Astrocyte of the hippocampus (primary cell): ENCODE measurements at places on chromosomes 11 and 22.
A peak's percentile ranks its signal among the peaks of the same experiment; 100 is the strongest.

DNA sequence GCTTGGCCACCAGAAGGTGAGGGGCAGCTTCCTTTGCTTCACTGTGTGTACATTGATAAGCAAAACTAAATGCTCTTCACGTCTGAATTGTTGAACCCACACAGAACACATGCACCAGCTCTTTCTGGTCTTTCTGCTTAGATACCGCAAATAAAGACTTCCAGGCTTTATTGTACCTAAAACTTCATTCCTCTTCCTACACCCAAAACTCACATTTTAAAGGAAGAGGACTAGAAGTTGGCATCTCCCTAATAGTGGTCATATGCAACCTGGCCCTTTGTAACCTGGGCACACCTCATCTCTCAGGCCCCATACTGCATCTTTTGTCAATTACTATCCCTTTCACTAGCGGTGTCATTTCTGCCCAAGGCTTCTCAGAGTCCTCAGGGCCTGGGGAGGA, 5.9 kb downstream of the SLC17A6 start:
- no peak for DNase-seq

- no peak for DNase-seq
Observed at GRCh38 chr22:40819599-40820140, 524 bp upstream of the SLC25A17 start.

DNA sequence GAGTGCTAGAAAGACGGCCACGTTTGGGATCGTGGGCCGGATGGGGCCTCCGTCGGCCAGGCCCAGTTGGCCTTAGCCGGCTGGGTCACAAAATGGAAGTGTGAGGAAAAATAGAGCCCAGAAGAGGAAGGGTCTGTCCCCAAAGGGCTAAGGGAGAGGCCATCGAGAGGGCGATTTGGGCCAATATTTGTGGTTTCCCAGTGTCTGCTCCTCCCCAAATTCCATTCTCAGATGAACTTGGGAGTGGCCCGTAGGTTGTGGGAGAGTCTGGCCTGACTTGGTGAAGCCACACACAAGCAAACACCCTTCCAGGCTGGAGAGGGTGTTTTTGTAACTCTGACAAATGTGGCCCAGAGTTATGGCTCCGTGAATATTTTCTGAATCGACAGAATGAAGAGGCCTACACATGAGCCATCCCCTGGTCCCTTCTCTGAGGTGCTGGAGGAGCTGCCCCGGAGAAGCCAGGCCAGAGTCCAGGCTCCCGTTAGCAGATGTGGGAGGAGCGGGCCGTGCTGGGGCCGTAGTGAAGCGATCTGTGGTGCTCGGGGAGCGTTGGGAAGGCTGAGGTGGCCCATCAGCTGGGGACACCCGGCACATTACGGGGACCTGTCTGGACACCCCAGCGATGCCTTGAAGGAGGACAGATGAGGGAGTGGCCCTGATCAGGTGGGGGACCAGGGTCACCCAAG, 73.5 kb upstream of the PPARA start:
- DNase-seq, result peak; percentile 77

DNA sequence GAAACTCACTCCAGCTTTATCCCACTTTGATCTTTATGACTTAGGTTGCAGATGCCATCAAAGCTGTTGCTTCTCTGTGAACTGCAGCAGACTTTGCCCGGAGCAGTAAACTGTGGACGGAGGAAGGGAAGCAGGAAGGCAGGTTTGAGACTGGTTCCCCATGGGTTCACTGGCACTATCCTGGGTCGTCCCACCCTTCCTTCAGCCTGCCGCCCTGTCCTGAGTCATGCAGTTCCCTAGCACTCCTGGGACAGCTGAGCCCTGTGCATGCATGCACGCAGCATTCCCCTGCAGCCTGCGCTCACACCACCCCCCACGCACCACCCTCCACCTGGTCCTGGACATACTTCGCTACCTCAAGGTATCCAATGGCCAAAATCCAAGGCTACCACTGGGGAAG, 23.5 kb upstream of the P2RY2 start:
- no peak for DNase-seq

- DNase-seq, result peak; percentile 86
Observed at GRCh38 chr11:696955-697491, 1.4 kb downstream of the TMEM80 start.

DNA sequence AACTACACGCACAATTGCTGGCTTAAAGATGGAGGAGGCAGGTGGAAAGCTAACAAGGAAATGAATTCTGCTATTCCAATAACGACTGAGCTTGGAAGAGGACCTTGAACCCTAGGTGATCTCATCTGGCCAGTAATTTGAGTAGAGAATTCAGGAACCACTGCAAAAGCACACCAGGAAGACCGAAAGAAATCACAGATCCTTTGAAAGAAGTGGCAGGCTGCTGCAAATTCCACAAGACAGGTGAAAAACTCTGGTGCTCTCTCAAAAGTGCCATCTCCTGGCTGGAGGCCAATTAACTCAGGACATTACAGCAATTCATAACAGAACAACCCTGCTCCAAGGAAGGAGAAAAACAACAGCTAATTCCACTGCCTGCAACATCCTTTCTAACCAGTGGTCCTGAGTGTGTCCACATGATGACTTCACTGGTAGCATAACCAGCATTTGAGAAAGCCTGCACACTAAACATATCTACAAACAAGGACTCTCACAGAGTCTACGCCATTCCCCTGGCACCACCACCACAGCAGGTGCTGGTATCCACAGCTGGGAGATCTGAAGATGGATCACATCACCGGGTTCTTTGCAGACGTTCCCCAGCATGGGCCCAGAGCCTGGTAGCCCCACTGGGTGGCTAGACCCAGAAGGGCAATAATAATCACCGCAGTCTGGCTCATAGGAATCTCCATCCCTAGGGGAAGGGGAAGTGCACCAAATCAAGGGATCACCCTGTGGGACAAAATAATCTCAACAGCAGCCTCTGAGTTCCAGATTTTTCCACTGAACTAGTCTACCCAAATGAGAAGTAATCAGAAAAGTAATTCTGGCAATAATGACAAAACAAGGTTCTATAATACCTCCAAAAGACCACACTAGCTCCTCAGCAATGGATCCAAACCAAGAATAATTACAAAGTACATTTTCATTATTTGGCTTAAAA, 44.9 kb upstream of the CLTCL1 start:
- DNase-seq, result no peak

DNA sequence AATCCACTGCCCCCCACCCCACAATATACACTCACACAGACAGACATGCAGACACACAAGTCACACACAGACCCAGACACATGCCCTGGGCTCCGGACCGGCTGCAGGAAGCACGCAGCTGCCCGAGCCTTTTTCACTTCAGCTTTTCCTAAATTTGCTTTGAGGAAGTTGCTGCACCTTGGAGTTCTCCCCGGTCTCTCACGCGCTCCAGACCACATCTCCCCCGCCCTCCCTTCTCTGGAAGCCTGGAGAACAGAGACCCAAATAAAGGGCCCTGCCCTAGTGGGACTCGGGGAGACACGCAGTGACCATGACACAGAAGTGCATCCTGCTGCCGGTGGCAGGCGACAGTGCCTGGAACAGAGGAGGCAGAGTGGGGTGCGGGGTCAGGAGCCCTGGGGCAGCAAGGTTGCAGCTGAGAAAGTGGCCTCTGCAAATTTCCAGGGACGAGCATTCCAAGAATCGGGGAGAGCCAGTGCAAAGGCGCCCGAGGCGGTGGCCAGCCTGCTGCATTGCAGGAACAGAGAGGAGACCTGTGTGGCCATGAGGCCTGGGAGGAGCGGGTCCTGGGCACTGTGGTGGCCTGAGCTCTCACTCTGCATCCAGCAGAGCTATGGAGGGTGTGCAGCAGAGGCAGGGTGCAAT, 19.1 kb downstream of the RPL3 start:
- DNase-seq, result peak; percentile 22

DNA sequence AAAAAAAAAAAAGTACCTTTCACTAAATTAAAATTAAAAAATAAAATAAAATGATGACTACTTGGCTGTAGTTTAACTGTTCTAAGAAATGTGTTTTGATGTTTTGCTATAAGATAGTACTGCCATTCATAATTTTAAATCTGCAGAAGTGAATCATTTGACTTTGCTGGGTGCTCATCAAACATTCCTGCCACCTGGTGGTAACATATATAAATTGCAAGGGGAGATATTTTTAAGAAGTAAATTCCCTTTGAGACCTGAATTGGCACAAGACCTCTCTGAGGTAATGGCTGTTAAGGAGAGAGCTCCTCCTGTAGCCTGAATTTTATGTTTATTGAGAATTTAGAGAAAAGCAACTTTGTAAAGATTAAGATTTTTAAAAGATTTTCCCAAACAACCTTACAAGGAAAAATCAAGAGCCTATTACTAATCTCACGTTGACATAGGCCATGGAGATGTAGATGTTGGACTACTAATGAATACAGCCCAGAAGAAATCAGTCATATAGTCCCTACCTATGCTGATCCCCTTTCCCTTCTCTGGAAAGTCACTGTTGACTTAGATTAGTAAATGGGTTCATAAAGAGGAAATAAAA, 11.9 kb upstream of the NARS2 start:
- DNase-seq, result no peak

DNA sequence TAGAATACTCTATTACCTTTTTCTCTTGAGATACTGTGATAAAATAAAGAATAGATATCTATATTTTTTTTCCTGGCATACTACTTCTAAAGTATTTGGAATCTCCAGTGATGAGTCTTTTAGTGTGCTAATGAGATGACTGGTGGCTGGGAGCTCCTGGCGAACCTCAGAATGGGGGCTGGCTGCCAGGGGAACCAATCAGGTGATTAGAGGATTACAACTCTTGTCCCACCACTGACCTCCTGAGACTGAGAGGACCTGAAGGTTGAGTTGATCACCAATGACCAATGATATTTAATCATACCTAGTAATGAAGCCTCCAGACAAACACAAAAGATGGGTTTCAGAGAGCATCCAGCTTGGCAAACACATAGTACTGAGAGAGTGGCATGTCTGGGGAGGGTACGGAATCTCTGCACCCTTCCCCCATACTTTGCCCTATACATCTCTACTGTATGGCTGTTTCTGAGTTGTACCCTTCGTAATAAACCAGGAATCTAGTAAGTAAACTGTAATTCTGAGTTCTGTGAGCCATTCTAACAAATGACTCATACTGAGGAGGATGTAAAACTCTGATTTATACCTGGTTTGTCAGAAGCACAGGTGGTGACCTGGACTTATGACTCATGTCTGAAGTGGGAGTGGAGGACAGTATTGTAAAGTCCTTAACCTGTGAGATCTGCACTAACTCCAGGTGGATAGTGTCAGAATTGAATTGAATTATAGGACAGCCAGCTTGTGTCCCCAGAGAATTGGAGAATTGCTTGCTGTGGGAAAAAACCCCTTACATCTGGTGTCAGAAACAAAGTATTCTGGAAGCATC, 325.3 kb upstream of the LRRC4C start:
- no peak for DNase-seq

DNA sequence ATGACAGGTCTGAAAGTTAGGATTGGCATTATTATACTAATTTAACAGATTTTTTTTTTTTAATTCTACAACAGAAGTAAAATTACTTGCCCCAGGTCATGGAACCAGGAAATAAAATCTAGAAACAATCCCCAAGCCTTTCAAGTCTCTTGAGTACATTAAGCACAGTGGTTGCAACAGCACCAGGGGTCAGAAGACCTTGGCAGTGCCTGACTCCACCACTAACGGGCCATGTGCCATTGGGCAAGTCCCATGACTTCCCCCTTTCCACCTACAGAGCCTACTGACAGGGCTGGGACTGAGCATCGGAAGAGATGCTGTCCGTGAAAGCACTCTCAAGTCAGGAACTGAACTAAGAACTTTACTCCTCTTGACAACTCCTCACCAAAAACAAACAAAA, 98.6 kb upstream of the AKIP1 start:
- DNase-seq, result no peak

GRCh38 chr11:28114116-28114515, 5.9 kb downstream of the METTL15 start:
- no peak for DNase-seq

- no peak for DNase-seq
Observed at GRCh38 chr11:74773476-74773875, 24.8 kb downstream of the RNF169 start.

DNA sequence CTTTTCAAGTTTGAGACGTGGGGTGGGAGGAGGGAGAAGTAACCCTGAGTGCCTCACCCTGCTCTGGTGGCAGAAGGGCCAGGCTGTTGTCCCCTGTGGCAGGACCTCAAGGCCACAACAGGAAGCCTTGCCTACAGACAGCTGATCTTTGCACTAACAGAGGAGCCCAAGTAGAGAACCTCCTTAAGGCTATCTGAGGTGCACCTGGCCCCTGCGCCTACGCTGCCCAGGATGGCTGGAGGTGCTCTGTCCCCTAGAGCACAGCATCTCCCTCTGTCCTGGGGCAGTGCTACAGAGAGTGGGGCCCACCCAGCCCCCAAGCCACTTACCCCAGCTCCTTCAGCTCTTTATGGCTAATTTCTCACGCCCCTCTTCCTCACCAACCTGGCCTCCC, 27.0 kb downstream of the MYO7A start:
- DNase-seq, result no peak

DNA sequence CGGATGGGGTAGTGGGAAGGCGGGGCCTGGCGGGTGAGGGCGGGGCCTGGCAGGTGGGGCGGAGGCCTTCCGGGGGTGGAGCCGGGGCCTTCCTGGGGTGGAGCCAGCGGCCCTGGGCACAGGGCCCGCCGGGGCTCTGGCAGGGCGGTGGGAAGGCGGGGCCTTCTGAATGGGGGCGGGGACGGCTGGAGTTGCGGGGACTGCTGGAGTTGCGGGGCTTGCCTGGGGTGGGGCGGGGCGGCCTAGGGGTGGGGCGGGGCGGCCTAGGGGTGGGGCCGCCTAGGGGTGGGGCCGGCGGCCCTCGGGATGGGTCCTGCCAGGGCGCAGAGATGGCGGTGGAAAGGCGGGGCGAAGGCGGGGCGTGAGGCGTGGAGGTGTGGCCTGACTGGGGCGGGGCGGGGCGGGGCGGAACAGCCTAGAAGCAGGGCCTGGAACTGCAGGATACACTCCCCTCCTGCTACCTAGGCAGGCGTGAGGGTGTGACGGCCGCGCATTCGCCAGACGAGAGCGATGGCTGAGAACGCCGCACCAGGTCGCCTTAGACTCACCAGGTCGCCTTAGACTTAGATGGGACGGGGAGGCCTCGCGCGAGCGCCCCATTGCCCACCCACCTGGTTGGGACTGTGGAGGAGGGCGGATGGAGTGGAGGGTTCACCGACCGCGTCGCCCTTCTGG, 19.3 kb downstream of the RRP7A start:
- peak; percentile 82 for DNase-seq

GRCh38 chr11:81644239-81644840, 1089.3 kb downstream of the FAM181B start:
- DNase-seq, result peak; percentile 51

DNA sequence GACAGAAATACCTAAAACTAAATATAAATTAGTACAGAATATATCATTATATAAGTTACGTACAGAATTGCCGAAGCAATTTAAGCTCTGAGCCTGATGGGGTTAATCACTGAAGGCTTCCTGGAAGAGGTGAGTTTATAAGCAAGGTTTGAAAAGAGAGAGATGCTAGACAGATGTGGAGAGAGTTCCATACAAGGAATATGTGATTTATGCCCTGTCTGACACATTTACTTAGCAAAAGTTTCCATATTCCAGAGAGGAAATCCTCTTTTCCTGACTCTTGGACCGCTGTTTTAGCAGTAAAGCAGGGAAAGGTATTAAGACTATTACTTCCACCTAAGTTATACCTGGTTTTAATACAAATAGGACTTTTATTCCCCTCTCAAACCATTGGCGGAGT, 65.1 kb downstream of the DBX1 start:
- DNase-seq, result no peak

GRCh38 chr22:49935561-49935960, 17.1 kb downstream of the CRELD2 start:
- peak; percentile 50 for DNase-seq
